ENCODE measurements at places on chromosomes 1 and 21. TPM values are rescaled to one million over a fixed set of nuclear protein-coding genes. Genes with fewer than 3 reads are reported as not detected.
A peak's percentile ranks its signal among the peaks of the same experiment; 100 is the strongest.

Gene EGLN1
- 59.4 TPM for total RNA-seq

Gene LRRC8D
- 19.4 TPM for total RNA-seq

Gene KRTAP7-1
- total RNA-seq = not detected

Gene CLIC4
- 416 TPM for total RNA-seq

- no peak overlapping the region for H3K27ac ChIP-seq
- DNase-seq = peak; percentile 92
- no peaks in the 10 kb centered on the region for H3K36me3 ChIP-seq
- H3K27me3 ChIP-seq = no peaks in the 10 kb centered on the region
- H3K4me3 ChIP-seq = no peak overlapping the region
- no peaks in the 10 kb centered on the region for H3K4me1 ChIP-seq
These were observed 45.7 kb upstream of the PRDX6 start for GRCh38 chr1:173431304-173432045.

DNA sequence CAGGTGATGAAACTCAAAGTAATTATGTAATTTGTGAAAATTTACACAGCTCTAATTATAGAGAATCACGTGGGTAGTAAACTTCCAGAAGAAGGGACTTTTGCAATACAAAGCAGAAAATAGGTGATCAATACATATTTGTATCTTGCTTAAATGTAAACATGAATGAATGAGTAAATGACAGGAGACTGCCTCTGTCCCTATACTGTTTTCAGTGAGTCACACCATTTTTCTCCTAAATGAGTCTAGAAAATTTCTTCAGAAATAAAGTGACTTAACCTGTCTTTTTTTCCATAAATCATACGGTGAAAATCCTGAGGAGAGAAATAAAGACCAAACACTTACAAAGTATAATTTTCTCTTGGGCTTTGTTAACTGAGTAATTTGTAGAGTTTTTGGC is 11.9 kb downstream of the RAP1A start:
- H3K27ac ChIP-seq = no peak overlapping the region
- H3K4me1 ChIP-seq = peaks cover 7% of the 10 kb centered on the region
- no peak for DNase-seq
- no peaks in the 10 kb centered on the region for H3K36me3 ChIP-seq
- H3K27me3 ChIP-seq = no peaks in the 10 kb centered on the region
- no peak overlapping the region for H3K4me3 ChIP-seq

GRCh38 chr21:26941421-26941820 is 25.5 kb downstream of the ADAMTS5 start:
- H3K27me3 ChIP-seq = no peaks in the 10 kb centered on the region
- H3K36me3 ChIP-seq = no peaks in the 10 kb centered on the region
- no peak overlapping the region for H3K4me3 ChIP-seq
- peaks cover 5% of the 10 kb centered on the region for H3K4me1 ChIP-seq
- H3K27ac ChIP-seq = peak overlapping the region; percentile 18

All from uterus (tissue), 4 donors.